ENCODE measurements at places on chromosomes 6 and 20.
A peak's percentile ranks its signal among the peaks of the same experiment; 100 is the strongest.

DNA sequence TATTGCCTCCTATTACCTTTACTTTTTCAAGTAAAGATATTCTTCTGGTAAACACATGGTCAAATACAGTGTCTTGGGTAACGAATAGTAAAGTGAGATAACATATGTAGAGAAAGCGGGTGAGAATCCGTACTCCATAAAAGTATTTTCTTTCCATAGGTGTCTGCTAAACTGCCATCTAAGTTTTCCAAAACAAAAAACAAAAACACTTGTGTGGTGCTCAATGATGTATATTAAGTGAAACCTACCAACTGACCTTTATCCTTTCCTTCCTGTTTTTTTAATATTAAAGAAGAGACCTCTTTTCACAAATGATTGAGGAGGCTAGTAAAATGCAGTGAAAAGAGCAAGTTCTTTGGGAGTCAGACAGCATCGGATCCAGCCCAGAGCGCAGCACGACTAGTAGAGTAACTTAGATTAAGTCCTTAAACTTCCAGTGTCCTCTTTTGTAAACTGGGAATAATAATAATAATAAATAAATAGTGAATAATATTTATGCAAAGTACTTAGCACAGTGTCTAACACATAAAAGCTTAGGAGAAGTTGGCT lies 437 bp upstream of the CDKAL1 start:
- no peak for DNase-seq

DNA sequence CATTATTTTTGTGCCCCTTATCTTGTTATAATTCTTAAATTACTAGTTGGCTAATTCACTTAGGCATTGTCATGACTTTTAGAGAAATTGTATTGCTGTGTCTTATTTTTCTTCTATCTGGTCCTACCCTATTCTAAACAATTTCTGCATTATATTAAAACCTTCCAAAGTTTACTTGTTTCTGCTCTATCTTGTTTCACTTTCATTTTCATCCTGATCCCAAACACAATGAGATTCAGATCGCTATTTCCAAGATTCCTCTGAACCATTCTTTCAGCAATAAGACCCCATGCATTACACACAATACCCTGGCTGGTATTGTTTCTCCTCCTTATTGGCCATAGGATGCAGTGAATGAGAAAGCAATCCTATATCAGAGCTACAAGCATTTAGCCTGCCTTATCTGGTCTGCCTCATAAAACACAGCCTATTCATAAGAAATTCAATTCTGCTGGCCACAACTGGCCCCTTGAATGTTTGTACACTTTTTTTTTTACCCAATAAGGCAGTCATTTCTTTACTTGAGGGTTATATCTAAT lies 69.9 kb upstream of the POU3F2 start:
- peak; percentile 0 for DNase-seq

- no peak for DNase-seq
Observed at GRCh38 chr6:115817161-115817560, 243.5 kb downstream of the FRK start.

GRCh38 chr6:107866606-107867301 lies 42.6 kb upstream of the SCML4 start:
- DNase-seq, result peak; percentile 42

DNA sequence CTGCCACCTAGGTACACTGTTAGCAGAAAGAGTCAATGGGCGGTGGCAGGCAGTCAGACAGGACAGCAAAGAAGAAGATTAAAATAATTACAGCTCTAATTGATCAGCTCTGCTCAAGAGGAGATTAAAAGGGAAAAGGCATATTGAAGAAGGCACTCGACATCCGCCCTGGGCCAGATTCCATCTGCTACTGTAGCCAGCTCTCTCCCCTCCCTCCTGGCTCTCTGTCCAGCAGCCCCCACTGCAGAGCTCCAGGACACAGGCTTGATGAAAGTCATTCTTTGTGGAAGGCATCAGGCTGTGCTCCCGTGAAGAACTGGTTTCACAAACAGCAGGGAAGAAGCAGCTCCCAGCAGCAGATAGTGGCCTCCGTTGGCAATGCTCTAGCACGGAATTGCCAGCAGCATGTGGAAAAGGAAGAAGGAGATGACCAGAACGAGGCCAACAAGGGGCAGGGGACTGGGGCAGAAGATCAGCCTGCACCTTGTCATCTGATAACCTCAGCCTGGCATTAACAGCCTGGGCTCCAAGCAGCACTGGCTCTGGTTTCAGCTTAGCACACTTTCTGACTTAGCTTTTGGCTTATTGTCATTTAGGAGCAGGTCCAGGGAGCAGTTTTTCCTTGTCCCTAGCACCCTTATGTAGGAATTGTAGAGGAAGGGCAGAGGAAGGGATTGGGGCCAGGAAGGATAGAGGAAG lies 465.9 kb downstream of the KIF16B start:
- no peak for DNase-seq

- DNase-seq, result peak; percentile 45
Observed at GRCh38 chr20:8602389-8603116, 466.3 kb upstream of the PLCB4 start.

DNA sequence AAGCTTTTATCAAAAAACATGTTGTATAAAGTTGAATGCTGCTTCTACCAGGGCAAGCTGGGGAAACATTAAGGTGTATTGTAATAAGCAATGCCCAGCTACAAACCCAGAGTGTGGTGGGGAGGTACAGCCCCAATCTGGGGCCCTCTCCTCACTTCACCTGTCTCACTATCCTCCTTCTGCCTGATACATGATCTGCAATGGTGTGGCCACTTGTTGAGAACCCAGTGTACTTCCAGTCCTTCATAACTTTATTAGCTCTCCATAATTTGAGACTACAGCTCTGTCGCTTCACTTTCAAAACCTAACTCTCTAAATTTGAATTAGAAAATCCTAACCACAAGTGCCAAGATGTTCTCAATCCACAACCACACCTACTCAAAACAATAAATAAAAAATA lies 84.9 kb downstream of the EPB41L2 start:
- DNase-seq, result no peak

GRCh38 chr6:139539852-139540251 lies 165.4 kb upstream of the CITED2 start:
- DNase-seq, result no peak

- no peak for DNase-seq
Observed at GRCh38 chr20:33339515-33340058, 56.6 kb downstream of the BPIFB1 start.

DNA sequence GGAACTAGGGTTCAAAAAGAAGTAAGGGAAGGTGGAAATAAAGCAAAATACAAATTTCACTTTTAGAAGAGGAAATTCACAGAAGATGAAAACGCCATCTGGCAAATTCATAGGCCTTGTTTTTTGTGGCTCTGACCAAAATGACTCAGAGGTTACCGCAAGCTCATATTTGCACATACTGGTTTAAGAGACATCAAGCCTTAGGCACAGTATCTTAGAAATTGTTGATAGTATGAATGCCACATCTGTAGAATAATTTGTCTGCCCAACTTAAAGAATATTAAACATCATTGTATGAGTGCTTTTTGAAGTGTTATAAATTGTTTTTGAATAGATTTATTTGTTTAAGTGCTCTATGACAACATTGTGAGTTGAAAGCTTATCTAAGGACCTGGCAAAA lies 10.6 kb downstream of the TAAR1 start:
- peak; percentile 72 for DNase-seq

GRCh38 chr6:3282476-3283236 lies 23.9 kb downstream of the PSMG4 start:
- DNase-seq, result no peak

DNA sequence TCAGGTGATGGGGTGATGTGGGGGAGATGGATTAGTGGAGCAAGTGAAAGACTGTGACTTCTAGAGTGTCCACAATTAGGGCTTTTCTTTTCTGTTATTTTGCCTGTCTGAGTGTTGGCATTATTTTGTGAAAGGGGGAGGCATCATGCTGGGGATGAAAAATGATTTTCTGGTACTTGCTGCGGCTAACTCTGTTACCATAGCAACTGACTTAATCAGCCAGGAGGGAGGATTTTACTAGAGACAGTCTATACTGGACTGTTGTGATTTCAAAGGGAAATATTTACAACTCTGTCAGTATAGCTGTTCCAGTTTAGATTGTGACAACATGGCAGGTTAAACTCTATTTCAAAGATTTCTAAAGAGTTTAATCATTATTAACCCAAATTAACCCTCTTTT lies 30.4 kb upstream of the MRAP2 start:
- DNase-seq, result no peak

- DNase-seq, result no peak
Observed at GRCh38 chr6:102680413-102680812, 1286.9 kb downstream of the GRIK2 start.

Data from common myeloid progenitor, CD34-positive (primary cell).